ENCODE measurements at places on chromosomes 3 and 15.

DNA sequence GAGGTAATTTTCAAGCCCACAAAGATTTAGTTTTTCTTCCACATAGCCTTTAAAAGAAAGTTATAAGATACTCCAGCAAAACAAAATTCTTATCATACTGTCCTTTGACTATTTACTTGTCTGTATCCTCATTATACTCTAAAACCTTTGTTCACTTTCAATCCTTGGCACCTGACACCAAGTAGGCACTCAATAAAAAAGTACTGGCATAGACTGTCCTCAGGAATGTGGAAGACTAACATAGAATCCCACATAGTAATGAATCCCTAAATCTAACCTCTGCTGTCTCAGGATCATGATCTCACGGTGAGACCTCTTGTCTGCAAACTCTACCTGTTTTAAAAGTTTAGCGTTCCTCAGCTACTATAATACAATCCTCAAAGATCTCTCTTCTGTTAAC lies 21.6 kb downstream of the PHC3 start:
- DNase-seq = no peak

- DNase-seq = no peak
These were observed 409.0 kb downstream of the OTOL1 start for GRCh38 chr3:161905520-161906132.

DNA sequence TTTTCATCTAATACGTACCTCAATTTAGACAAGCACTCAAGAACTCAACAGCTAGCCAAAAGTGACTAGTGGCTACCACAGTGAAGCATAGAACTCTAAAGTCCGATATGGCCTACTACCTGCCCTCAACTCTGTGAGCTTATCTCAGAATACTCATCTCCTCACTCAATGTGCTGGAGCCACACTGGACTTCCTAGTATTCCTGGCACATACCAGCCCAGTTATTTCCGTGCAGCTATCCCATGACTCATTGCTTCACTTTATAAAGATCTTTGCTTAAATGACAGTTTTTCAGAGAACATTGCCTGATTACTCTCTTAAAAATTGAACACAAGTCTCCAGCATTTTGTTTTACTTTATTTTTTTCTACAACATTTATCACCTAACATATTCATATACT lies 524.7 kb downstream of the PYDC2 start:
- no peak for DNase-seq

DNA sequence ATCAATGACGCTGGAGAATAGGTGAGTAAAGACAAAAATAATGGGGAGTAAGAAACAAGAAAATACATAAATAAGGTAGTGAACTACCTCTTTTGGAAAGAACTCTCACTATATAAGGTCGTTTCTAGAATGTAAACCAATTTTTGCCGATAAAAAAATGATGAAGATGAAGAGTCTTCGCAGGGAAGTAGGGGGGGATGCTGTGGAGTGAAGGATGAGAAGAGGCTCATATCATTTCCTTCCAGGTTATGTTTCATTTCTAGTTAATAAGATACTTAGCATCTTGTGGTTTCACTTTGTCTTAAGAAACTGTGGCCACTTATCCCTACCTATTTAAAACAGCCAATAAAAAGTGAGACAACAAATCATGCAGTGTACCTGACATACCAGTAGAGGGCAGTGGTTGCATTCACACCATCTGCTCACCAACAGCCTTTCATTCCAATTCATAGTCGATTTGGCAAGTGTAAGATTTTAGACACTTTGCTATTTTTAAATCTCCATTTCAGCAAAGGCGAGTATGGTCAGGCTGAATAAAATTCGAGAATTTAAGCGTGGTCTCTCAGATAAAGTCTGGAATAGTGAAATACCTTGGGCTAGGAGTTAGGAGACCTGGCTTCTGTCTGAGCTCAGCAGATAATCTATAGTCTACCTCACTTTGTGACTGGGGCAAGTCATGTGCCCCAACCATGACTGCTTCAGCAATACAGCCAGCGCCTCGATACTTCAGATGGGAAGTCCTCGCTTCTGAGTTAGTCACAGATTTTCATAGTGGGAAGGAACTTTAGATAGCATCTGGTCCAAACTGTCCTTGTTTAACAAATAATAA lies 28.9 kb upstream of the ICE2 start:
- DNase-seq = peak; percentile 64

GRCh38 chr3:183650554-183650953 lies 15.1 kb downstream of the KLHL24 start:
- no peak for DNase-seq

- DNase-seq = no peak
These were observed 134.6 kb upstream of the KBTBD8 start for GRCh38 chr3:66863205-66864111.

DNA sequence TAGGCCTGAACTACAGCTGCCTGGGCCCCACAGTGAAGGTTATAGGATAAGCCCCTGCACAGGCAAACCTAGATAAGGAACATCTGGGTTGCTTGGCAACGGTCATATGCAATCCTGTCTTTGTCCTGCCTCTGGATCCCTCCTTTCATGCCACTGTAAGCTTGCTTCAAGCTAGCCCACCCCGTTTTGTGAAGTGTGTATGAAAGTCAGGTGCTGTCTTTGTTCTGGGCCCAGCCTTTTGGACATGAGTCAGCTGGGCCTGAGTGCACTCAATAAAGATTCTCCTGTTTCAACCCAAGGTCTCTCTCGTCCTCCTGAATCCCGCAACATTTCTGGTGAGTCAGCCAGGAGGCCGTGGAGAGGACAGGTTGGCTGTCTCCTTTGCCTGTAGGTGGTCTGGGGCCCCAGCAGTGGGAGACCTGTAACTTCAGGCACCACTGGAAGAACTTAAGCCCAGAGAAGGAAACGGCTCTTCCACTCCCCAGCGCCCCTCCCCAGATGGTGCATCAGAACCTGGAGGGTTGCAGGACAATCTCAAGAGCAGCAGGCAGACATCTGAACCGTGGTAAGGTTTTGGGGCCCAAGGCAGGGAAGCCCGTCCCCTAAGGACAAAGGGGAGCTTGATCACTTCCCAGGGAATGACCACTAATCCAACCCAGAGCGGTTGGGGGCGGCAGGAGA lies 8.3 kb upstream of the SLC9C1 start:
- DNase-seq = no peak

GRCh38 chr3:38454178-38454883 lies 641 bp downstream of the ACVR2B start:
- DNase-seq = peak; percentile 78

GRCh38 chr3:10709110-10709781 lies 106.8 kb upstream of the SLC6A11 start:
- DNase-seq = peak; percentile 55

GRCh38 chr3:29914861-29915524 lies 634.1 kb downstream of the RBMS3 start:
- DNase-seq = no peak

DNA sequence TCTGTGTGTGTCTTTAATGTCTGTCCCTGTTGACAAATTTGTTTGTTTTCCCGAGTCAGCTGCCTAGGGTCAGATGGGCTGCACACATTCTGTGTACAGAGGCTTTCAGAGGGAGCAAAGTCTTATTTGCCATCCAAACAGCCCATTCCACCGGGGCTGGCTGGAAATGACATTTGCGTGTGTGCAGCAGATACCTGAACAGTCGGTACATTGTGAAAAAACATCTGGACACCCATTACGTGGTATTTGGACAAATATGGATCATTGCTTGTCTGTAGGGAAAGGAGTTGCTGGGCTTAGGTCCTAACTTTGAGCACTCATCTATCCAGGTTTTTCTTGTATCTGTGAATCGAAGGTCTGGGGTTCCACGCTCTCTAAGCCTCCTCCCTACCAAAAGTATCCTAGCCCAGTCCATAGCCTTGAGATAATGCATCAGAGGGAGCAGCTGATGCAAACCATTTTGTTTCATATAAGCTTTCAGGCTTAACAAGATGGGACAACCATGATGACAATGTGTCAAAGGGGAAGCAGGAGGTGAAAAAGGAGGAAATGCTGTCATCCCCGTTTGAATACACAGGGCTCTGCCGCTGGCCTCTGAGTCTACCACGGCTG lies 22.2 kb upstream of the CMTM8 start:
- DNase-seq = no peak

GRCh38 chr15:35616498-35617271 lies 70.7 kb upstream of the DPH6 start:
- no peak for DNase-seq

DNA sequence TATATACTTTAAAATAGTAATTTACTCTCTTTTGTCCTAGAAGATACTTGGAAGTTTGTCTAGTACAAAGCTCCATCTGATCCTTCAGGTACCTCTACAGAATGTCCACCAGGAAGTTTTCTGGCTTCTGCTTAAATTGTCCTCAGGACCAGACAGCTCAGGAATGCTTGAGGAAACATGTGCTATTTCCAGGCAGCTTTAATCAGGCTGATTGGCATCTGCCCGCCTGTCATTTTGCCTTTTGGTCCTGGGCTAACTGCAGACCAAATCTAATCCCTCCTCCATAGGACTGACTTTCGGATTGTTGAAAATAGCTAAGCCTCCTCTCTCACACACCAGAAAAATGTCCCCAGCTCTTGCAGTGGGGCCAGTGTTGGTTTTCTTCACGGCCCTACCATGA lies 113.4 kb upstream of the RGMA start:
- no peak for DNase-seq

DNA sequence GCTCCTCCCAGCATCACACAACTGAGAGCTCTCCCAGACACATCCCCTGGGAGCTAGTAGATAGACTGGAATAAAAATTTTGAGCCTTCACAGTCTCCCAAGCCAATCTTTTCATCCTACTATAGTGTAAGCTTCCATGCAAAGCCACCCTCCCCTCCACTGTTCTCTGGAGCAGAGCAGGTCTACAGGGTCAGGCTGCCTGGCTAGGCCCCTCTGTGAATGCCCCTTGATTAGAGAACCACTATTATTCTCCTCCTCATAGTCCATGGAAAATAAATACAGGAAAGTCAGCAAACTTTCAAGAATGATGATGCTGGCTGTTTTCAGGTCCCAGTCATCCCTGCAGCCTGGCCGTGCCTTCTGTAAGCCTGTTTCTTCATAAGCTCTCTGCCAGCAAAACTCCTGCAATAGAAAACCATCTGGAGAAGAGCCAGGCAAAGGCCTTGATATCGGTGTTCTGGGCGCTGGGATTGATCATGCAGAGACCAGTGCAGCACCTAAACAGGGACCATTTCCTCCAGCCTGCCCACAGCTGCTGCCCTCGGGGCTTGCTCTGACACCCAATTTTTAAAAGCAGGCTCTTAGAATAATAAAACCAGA lies 51.7 kb downstream of the CRYGS start:
- no peak for DNase-seq

- DNase-seq = no peak
These were observed 233.8 kb downstream of the NTRK3 start for GRCh38 chr15:88022716-88023115.

- DNase-seq = no peak
These were observed 40.8 kb downstream of the GOLGA6L1 start for GRCh38 chr15:23095796-23096195.

DNA sequence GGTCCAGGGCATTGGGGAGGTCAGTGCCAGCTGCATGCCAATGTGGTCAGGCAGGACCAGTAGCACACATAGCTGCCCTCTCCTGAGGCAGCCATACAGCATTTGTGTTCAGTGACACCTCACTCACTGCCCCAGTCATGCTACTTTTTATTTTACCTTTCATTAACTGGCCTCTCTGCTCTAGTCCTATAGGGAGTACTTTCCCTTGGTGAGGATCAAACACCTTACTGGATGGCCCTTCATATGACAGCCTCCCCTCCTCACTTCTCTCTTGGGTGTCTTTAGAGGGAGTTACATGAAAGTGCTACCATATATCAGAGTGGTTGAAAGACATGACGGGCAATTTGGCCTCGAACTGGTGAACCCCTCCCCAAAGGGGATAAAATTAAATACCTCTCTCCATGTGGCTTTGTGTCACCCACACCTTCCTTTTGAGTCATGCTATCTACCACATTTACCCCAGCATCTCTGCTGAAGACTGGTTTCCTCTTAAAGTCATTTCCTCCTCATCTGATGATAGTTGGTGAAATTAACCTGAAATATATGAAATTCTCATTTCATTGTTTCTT lies 17.6 kb downstream of the RLBP1 start:
- no peak for DNase-seq

GRCh38 chr3:156847752-156848448 lies 21.7 kb downstream of the LEKR1 start:
- DNase-seq = no peak

DNA sequence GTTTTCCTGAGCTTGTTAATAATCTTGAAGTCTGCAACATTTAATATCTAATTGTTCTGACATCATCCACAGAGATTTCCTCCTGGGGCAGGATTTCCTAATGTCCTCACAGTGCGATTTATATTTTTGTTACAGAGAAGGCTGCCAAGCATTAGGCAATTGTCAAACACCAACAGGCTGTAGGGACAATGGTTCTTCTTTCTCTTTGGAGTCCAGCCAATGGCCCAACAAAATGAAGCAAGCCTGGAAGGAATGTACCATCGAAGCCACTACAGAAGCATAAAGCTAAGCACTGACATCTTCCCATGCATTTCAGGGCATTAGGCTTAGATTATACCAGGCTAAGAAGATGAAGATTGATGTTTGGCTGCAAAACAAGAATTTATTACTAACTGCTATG lies 173.0 kb upstream of the FRMD4B start:
- DNase-seq = no peak

DNA sequence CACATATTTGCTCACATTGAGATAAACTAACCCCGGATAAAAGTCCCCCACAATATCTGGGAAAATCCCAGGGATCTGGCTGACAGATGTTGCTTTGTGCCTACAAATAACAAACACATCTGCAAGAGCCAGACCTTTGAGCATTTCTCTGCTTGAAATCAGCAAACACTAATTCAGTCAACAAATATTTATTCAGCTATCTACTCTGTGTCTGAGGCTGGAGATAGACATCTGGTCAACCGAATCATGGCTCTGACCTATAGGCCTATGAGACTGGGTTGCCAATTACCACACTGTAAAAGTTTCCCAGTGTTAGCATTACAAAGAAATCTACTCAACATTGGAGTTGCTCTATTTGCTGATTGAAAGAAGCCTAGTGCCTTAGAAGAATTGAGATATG lies 201.1 kb upstream of the CADPS start:
- no peak for DNase-seq

DNA sequence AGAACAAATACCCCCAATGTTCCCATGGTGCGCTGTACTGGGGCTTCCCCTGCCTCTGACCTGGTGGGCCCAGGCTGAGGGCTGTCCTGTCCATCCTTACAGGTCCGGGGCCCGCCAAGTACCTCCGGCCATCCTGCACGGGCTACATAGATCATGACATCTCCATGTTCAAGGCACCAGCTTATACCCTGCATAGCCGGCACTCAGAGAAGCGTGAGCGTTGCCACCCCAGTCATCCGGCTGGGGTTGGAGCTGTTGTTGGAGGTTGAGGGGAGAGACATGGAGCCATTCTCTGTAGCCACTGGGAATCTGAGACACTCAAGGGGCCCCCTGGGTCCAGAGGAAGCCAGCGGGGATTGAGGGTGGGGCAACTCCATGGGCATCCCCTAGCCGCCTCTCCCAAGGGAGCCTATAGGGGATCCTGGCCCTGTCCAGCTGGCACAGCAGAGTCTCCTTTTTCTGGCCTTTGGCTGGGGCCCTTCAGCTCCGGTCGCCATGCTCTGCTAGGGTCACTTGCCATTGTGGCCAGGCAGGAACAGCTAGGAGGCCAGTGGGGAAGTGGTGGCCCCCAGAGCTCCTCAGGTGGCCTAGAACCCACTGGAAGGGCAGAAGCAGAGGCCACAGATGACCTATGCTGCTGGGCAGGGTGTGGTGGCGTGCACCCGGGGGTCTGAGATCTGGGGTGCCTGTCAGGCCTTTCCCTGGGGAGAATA lies 12.5 kb upstream of the CSPG4 start:
- DNase-seq = no peak

GRCh38 chr3:184602372-184603150 lies 41.0 kb downstream of the EPHB3 start:
- DNase-seq = no peak

Data from D341Med (cell line).